T-helper 9 cell (primary cell): ENCODE measurements at places on chromosomes 16 and 17.

GRCh38 chr17:69654981-69655855, 240.7 kb downstream of the MAP2K6 start:
- no peak for DNase-seq

DNA sequence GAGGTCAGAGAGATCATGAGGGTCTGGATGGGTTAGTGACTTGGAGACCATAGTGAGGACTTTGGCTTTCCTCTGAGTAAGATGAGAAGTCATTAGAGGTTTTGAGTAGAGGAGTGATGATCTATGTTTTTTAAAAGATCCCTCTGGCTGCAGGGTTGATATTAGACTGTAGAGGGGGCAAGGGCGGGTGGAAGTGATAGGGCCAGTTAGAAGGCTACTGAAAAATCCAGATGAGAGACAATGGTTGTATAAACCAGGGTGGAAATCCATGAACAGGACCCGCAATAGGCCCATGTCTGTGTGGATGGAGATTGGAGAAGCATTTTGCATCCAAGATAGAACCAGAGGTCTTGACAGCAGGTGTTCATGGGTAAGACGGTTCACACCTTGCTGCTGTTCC, 9.8 kb downstream of the ITGAL start:
- DNase-seq: no peak

DNA sequence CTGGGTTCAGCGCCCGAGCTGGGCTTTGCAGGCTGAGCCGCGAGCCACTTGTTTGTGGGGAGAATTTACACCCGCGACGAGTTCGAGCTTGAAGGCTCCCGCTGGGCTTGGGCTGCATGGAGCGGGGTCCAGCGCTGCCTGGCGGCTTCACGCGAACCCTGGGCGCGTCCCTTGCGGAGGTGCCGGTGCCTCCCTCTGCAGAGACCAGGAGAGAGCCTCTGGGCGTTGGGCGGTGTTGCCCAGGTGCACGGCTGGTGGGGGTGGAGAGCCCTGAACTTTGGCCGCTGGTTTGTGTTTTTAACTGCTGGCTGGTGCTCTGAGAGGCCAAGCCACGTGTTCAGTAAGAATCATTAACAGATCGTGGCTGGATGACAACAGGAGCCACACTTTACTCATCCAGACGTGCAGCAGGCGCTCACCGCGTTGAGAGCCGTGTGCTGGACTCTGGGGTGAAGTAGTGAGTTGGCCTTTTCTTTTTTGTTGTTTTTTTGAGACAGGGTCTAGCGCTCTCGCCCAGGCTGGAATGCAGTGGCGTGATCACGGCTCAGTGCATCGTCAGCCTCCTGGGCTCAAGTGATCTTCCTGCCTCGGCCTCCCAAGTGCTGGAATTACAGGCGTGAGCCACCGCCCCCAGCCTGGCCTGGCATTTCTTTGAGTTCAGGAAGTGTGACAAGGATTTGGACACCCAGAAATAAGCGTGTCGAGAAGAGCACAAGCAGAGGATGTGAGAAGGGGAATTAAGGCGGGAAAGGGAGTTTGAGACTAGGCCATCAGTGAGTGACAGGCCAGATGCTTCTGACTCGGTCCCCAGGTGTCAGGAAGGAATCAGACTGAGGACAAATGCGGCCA, 827 bp downstream of the CDK10 start:
- DNase-seq: no peak

- DNase-seq: no peak
Measured at GRCh38 chr16:87666919-87667318, 64.6 kb downstream of the JPH3 start.

DNA sequence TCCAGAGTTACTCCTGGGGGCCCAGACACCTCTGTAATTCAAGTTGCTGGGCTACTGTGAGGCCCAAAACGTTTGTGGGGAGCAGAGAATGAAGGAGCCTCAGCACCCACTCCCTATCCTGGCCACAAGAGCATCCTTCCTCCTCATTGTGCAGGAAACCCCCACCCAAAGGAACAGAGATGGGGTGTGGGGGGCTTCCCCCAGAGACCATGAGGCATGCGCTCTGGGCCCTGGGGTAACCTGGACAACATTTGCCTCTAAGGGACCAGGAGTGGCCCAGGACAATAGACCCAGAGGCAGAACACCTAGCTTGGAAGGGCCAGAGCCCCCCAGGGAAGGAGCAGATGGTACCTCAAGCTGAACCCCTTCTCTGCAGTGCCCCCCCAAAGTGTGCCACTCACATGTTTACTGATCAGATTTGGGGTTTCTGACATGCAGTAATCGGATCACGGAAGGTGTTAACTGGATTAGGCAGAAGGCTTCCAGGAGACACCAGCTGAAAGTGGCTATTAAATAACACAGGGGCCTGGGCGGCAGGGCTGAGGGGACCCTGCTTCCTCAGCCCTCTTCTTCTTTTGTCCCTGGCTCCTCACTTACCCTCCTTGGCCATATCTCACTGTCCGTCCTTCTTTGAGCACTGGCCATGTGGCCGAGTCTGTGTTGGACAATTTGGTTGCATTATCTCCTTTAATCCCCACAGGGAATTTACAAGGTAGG, 50.8 kb downstream of the SDK2 start:
- DNase-seq: no peak

DNA sequence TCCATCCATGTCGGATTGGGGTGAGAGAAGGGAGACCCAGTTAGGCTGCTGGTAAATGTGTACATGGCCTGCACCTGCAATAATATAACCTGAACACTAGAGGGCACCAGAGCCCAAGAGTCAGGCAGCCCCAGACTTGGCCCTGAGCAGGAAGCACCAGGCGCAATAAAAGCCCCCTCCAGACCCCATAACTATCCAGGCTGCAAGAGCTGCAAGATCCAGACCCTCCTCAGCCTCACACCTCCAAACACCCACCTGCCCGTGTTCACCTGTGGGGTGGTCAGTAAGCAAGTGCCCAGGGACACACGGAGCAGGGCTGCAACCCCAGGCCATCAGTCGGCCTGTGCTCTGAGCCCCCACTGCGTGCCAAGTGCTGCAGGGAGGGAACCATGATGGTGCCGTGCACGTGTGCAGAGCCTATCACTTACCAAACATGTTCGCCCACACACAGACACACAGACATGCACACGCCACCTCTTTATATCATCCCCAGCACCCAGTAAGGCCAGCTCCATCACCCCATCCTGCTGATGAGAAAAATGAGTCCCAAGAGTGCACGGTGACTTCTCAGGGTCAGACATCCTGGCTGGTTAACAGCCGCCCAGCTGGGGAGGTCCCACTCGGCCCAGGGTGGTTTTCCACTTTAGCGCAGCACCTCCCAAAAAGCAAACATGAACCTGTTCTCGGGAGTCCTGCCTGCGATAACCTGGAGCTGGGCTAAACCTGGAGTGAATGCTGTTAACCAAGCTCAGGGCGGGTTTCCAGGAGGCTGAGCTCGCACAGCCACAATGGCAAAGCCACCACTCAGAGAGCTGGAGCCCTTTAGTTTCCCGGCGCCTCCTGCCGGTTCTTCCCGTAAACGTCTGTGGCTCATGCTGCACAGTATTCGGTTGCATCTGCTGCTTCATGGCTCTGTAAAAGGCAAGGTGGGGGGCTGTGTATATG, 439.8 kb downstream of the SOX9 start:
- DNase-seq: peak; percentile 16

GRCh38 chr17:32192379-32192778, 50.1 kb downstream of the RHOT1 start:
- no peak for DNase-seq

DNA sequence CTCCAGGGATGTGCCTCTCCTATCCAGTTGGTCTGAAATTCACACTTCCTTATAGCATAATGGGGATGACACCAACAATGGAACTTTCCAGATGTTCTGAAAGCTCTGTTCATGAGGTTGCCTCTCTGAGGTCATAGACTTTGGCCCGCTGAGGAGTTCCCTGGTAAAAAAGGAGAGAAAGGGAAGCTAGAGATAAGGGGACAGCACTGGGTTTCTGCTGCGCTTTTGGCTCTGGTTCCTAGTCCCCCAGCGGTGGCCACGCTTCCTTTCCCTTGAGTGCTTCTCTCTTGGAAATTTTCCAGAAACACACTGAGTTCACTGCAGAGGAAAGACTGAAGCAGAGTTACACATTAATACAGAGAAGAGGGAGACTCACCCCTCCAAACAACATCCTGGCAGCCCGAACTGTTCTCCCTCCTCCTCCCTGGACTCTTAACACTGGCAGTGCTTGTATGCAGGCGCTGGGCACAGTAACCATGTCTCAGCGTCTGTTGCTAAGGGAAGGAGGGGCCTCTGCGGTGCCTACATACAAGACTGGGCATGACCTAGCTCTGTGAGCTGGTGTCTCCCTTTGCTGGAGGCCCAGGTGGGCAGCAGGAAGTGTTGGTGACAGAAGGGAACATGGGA, at the start of gene DNAH3:
DNAH3 (minus strand) TSS at position 472 of the 627 bp plus-strand sequence. CDS start 527 bp downstream, outside the sequence.
- no peak for DNase-seq

GRCh38 chr17:14434506-14434905, 133.6 kb downstream of the HS3ST3B1 start:
- DNase-seq: no peak

DNA sequence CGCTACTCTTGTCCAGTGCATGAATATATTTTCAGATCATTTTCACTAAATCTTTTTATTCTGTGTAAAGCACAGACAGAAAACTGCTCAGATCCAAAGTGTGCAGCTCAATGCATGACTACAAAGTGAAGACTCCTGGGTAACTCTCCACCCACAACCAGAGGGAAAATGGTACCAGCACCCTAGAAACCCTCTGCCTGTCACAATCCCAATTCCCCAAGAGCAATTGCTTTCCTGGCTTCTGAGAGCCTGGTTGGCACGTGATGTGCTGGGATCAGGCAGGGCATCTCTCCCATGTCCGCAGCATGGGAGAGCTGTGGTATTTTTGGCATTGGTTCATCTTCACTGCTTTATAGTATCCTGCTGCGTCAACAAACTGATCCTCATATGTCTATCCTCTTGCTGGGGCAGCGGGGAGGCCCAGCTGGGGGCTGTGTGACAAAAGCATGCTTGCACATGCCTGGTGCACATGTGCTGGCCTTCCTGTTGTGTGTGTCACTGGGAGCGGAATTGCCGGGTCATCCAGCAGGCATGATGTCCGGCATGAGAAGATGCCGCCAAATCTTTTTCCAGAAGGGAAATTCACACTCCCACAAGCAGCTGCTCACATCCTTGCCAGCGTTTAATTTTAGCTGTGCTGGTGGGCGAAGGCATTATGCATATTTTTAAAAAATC, 278.9 kb upstream of the FOXF1 start:
- DNase-seq: no peak

GRCh38 chr16:29891525-29892457, 7.6 kb downstream of the SEZ6L2 start:
- DNase-seq: no peak

DNA sequence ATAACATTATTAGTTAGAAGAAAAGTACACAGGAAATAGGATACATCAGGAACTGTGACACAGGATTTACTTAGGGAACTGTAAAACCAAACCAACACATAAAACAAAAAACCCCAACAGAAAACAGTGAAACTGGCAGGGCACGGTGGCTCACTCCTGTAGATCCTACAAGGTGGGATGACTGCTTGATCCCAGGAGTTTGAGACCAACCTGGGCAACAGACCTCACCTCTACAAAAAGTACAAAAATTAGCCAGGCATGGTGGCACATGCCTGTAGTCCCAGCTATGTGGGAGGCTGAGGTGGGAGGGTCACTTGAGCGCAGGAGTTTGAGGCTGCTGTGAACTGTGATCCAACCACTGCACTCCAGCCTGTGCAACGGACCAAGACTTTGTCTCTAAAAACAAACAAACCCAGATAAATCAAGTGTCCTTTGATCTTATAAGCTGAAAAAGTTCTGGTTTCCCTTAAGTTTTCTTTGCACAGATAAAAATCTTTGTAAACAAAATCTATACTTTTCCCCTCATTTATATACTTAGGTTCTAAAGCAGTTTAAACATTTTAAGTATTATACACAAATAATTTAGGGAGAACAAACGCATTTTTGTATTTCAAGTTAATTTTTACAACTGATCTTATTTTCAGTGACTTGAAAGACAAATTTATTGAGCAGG, 111.5 kb upstream of the TOB1 start:
- no peak for DNase-seq

- DNase-seq: no peak
Measured at GRCh38 chr16:12157517-12158093, 181.1 kb downstream of the SNX29 start.

DNA sequence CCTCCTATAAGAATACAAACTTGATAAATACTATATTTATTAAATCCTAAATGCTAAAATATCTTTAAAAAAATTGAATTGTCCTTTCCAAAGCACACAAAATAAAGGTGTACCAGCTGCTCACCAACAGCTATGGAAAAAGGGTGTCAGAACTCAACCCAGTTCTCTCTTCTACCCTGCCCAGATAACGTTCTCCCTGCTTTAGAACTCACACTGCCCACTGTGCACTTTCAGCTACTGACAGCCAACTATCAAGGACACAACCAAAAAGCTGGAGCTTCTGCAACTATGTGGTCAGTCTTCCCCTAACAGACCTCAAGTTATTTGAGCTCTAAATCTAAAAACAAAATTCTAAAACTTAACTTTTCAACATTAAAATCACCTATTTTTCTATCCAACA, 13.7 kb downstream of the AP1G1 start:
- DNase-seq: no peak

DNA sequence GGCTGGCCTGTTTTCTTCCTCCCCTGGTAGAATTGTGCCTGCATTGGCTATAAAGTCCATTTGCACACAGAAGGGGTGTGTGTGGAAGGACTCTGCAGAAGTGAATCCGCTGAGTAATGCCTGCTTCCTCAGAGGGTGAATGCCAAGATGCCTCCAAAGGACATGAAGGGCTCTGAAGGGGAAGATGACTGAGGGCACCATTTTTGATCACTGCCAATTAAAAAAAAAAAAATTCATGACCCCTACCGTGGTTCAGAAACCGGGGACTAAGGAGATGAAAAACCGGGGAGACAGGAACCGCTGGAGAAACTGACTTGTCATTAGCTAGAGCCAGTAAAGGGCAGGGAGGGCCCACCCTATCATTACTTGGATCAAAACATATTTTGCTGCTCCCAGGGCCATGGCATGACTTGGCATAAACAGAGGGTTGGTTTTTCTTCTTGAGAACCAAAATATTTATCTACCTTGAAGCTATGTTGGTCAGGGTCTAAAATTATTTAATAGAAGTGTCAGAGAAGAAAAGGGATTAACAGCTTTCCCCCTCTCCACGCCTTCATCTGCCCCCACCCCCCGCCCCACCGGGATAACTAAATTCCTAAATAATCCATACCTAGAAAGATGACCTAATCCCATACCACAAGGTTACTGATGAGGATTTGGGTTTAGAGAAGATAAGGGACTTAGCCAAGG, 3.6 kb upstream of the USP7 start:
- no peak for DNase-seq

DNA sequence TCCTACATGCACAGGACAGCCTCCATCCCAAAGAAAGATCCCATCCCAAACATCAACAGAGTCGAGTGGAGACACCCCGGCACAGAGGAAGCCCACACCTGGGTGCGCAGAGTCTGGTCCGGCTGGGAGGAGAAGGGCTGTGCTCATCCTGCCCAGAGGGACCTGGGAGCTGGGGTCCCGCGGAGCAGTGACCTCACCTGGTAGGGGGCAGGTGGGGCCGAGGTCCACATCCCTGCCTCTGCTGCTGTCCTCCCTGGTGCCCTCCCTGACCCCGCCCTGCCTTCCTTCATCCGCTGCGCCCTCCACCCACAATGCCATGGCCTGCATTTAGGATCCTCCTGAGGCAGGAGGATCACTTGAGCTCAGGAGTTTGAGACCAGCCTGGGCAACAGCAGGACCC, 2.9 kb downstream of the C16orf90 start:
- no peak for DNase-seq
